Activated naive CD8-positive, alpha-beta T cell treated with anti-CD3 and anti-CD28 coated beads, Interleukin-2, amount 50 U/mL, for 24 hours (primary cell): ENCODE measurements at places on chromosomes 7 and 10.

DNA sequence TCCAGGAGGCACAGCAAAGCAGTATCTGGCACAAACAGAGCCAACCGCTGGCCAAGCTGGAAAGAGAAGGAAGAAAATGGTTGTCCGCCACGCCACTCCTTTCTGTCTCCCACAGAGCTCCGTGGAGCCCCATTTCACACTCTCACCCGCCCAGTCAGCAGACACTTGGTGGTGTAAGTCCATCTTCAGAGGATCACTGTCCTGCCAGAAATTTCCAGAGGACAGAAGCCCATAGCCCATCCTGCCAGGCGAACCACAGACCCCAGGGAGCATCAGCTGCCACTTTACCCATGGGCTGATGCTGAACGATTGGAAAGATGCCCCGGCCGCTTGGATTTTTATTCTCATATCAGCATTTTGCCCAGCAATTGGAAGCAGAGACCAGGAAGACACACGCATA lies 144.7 kb upstream of the LYZL2 start:
- no peak for DNase-seq

DNA sequence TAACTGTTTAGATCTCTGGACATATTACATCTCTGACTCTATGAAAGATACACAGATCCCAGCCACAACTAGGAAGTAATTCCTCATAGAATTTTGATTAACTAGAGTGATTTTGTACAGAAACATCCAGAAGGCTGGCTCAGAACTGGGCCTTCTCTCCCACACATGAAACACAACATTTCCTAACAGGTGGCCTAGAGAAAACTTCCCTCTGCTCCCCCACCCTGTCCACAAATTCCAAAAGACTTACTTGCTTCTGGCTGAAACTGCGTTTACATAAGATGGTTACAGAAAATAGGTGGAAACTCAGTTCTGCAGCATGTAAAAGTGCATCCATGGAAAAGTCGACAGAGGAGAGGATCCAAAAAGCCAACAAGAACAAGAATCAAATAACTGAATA lies 132.9 kb downstream of the FZD1 start:
- DNase-seq, result no peak

DNA sequence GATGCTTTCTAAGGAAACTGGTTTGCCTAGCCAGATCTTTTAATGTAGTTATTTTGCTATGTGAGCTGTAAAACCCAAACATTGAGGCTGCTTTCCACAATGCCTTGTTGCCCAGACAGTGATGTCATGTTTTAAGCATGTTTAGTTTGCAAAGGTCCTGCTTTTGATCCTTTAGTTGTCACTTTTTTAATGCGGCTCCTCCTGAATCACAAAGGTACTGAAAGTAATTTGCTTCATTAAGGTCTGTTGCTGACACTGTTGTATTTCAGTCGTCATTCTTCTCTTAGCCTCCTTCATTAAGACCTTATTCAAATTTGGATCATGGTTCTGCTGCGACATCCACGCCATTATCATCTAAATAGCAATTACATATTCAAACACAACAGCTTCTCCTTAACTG lies 10.6 kb downstream of the RPA3 start:
- DNase-seq, result no peak

GRCh38 chr7:36606976-36607720 lies 117.1 kb downstream of the AOAH start:
- no peak for DNase-seq

DNA sequence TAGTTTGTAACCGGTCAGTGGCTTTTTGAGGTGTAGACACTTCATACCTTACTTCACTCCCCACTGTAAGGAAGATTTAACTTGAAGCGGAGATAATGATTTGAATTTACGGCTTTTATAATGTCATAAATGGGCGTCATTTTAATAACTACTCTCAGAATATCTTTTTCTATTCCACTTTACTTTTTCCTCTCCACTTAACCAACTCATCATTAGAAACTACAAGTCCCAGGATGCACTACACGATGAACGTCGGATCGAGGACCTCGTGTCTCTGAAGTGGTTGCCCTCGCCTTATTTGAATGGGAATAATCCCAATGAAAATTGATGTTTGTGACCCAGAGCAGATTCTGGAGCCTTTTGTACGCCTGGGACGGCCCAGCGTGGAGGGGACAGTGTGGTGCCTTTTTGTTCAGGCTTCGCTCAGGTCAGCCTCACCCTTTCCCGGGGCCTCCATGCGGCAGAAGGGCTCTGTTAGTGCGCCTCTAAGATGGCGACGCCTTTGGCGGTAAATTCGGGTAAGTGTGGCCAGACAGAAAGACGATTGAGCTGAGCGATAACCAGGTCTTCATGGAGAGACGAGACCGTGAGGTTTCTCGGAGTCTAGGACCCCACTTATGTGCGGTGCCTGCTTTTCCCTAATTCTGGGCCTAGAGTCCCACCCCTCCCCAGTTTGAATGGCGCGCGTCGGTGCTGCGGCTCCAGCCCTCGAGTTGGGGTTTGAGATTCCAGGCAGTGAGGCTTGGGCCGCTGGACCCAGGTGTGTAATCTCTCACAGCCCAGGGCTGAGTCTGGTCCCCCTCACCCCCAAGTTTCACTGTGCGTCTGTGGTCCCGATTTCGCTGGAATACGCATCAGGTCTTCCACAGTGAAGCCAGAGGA lies at the start of gene NUP205:
NUP205 (plus strand) TSS at position 463 of the 882 bp plus-strand sequence; CDS start at position 491, 28 bp downstream.
- peak; percentile 69 for DNase-seq

DNA sequence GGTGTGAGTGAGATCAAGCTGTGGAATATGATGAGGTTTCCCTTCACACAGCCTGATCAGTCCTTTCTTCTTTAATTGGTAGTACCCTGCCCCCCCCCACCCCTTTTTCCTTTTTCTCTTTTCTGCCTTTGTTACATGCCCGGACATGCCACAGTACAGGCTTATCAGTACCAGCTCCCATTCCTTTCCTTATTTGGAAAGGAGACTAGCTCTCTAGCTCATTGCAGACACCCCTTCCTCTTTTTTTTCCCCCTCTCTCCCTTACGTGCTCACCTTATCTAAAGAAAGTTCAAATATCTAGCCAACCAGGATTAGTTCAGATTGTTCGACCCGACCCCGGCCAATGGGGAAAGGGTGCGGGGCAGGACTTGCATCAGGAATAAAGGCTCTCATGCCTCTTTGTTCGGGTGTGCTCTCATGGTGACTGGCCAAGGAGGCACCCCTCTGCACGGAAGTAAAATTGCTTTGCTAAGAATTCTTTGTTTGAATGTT lies 230.4 kb downstream of the ACTR3B start:
- no peak for DNase-seq

- DNase-seq, result no peak
Observed at GRCh38 chr7:129650056-129650758, 38.7 kb downstream of the NRF1 start.
